ENCODE measurements at places on chromosomes 3 and 15. TPM values are rescaled to one million over a fixed set of nuclear protein-coding genes. Genes with fewer than 3 reads are reported as not detected.

GRCh38 chr3:169090559-169090958 is 573.0 kb downstream of the MECOM start:
- no peak for DNase-seq

DNA sequence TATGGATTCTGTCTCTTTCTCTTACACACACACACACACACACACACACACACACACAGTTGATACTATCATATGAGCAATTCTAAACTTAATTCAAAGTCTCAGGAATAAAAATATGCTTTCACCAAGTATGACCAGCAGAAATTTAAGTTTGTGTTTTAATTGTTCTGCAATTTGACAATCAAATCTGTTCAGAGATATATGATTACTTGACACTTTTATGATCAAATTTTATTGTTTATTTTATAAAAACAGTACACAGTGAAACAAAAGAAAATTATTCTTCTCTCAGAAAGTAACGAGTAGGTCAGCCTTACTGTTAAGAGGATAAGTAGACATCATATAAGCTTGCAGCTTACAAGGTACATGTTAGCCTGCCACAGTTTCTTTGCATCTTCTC is 114.3 kb downstream of the NEK10 start:
- DNase-seq: no peak

DNA sequence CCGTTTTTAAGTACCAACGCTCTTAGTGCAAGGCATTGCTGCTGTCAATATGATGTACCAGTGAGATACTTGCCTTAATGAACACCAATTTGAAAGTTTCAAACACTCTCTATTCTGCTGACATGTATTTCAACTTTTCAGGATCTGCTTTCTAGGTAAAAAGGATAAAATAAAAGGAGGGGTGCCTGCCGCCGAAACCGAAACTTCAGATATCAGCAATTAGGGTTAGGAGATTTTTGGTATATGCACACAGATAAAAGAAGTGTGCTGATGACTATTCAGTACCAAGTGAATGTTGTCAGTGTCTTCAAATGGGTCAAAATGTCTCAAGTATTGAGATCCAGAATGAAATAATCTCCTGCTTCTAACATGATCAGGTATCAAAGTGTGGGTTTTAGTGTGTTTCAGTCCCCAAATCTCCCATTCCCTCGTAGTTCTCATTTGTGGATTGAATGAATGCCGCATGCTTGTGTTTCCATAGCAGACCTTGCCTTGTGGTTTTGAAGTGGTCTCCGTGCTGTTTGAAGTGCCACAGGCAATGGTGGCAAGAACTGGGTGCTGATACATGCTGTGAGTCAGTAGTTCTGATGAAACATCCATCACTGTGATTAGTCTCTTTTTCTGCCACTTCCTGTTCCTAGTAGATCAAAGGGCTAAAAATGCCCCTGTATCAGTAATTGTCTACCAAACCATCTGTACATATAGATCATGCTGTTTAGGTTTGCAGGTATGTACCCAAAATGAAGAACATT is 22.5 kb downstream of the CHST14 start:
- DNase-seq: peak; percentile 81

- DNase-seq: no peak
Measured at GRCh38 chr3:183224180-183224970, 28.7 kb upstream of the B3GNT5 start.

- no peak for DNase-seq
Measured at GRCh38 chr15:78629716-78630065, 8.9 kb upstream of the CHRNA3 start.

CACNA2D2 gene
- total RNA-seq: 0.03 TPM
